ENCODE measurements at places on chromosomes 12 and 14. TPM values are rescaled to one million over a fixed set of nuclear protein-coding genes. Genes with fewer than 3 reads are reported as not detected.

The GARIN6 gene
- not detected for total RNA-seq

The TUBA1A gene
- total RNA-seq: 439 TPM

The LRTM2 gene
- not detected for total RNA-seq

The DDX23 gene
- total RNA-seq: 76.7 TPM

The CFAP251 gene
- 3.8 TPM for total RNA-seq

The RNASE1 gene
- total RNA-seq: 0.96 TPM

The RABGGTA gene
- 28.0 TPM for total RNA-seq

The DEPDC4 gene
- total RNA-seq: 1.7 TPM

The SMCO3 gene
- 0.38 TPM for total RNA-seq

The POTEG gene
- total RNA-seq: not detected

The AICDA gene
- not detected for total RNA-seq

The MAP1LC3B2 gene
- 0.28 TPM for total RNA-seq

The RAB2B gene
- 29.0 TPM for total RNA-seq

The TOMM20L gene
- total RNA-seq: not detected

The ANKS1B gene
- total RNA-seq: 0.38 TPM
